AG09319 (cell line): ENCODE measurements at places on chromosomes 1 and 21.

DNA sequence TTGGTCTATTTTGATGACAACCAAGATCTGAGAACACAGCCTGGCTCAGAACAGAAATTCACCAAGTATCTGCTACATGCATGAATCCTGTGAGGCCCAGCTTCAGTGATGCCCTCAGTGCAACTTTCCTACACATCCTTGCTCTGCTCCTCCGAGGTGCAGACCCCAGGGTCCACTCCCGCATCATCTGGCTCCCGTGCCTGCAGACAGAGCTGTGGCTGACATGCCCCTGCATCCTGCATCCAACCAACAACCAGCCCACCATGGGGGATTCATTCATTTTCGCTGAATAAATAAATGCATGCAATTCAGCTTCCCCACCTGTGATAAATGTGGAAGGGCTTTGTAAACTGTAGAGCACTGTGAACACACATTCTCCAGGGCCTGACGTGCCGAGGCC lies 112.3 kb downstream of the GLIS1 start:
- no peak for DNase-seq

DNA sequence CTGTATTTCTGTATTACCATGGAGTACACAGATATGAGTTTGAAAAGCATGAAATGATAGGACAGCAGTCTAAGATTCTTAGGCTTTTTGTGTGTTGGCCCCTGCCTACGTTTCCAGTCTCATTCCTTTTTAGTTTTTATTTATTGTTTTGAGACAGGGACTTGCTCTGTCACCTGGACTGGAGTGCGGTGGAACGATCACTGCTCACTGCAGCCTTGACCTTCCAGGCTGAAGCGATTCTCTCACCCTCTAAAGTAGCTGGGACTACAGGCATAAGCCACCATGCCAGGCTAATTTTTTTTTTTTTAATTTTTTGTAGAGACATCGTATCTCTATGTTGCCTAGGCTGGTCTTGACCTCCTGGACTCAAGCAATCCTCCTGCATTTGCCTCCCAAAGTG lies 3.8 kb downstream of the RAVER2 start:
- no peak for DNase-seq

DNA sequence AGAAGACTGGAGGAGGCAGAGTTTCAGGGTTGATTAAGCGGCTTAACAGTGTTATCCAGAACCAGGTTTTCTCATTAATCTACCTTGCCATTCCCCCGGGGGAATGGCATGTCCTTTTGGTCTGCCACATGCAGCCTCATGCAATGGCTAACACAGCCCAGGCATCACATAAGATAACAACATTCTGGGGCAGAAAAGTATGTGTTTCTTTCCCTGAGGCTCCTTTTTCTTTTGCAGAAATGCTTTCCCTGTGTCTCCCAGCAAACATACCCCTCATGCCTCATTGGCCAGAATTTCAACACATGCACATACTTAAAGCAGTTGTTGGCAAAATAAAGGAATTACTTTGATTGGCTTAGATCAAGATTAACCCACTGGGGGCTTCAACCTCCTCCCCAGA lies 98.6 kb downstream of the OMA1 start:
- no peak for DNase-seq

GRCh38 chr1:116113615-116114014 lies 2.4 kb downstream of the MAB21L3 start:
- DNase-seq: no peak

DNA sequence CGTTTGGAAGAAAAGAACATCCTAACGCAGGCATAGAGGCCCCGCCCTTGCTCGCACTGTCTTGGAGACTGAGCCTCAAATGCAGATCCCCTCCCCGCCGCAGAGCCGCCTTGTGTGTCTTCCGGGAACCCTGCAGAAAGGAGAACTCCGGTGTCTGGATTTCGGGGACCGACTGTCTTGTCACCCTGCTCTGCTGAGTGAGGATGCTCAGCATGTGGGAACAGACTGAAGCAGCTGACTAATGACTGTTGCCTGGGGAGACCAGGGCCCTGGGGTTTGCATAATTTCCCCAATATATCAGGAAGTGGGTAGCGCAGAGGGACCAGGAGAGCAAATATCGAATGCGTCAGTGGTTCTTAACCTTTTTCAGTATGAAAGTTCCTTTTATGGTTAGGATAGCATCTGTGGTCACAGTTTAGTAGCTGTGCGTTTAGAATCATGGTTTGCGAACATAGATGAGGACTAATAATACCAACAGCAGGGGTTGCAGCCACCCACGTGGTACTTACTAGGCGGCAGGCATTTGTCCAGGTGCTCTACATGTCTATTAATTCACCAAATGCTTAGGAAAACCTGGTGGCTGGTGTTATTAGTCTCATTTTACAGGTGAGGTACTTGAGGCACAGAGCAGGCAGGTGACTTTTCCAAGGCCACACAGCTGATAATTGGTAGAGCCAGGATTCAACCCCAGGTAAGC lies 14.3 kb downstream of the GPR137B start:
- no peak for DNase-seq
